ENCODE measurements at places on chromosomes 6 and 20. TPM values are rescaled to one million over a fixed set of nuclear protein-coding genes. Genes with fewer than 3 reads are reported as not detected.

ZNF311 gene
- total RNA-seq = 0.27 TPM

VSX1 gene
- total RNA-seq = not detected

NKAPL gene
- 1.1 TPM for total RNA-seq

CCN6 gene
- total RNA-seq = not detected

ETV7 gene
- 0.27 TPM for total RNA-seq

CARMIL1 gene
- 8.6 TPM for total RNA-seq

LRP11 gene
- total RNA-seq = 1.3 TPM

TAF4 gene
- 9.7 TPM for total RNA-seq
